ENCODE measurements at places on chromosomes 2 and 18. TPM values are rescaled to one million over a fixed set of nuclear protein-coding genes. Genes with fewer than 3 reads are reported as not detected.

Gene ERFE
- 5.1 TPM for total RNA-seq

Gene UGT1A3
- total RNA-seq = not detected

Gene NHEJ1
- 31.7 TPM for total RNA-seq

Gene NDC80
- 46.7 TPM for total RNA-seq

Gene PRKRA
- total RNA-seq = 72.1 TPM

Gene MALT1
- total RNA-seq = 9.8 TPM

Gene ABCG8
- total RNA-seq = not detected

DNA sequence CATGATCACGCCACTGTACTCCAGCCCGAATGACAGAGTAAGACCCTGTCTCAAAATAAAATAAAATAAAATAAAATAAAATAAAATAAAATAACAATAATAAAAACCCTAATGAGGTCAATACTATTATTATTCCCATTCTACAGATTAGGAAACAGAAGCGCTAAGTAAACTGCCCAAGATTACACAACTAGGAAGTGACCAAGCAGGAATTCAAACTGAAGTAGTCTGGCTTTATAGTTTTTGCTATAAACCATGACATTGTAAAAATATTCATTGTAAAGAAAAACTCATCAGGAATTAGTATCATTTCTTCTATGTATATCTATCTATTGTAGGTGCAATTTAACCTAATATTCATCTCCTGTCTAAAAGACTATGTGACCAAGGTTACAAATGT, 1.2 kb downstream of the PLEKHM3 start:
- no peak for DNase-seq

DNA sequence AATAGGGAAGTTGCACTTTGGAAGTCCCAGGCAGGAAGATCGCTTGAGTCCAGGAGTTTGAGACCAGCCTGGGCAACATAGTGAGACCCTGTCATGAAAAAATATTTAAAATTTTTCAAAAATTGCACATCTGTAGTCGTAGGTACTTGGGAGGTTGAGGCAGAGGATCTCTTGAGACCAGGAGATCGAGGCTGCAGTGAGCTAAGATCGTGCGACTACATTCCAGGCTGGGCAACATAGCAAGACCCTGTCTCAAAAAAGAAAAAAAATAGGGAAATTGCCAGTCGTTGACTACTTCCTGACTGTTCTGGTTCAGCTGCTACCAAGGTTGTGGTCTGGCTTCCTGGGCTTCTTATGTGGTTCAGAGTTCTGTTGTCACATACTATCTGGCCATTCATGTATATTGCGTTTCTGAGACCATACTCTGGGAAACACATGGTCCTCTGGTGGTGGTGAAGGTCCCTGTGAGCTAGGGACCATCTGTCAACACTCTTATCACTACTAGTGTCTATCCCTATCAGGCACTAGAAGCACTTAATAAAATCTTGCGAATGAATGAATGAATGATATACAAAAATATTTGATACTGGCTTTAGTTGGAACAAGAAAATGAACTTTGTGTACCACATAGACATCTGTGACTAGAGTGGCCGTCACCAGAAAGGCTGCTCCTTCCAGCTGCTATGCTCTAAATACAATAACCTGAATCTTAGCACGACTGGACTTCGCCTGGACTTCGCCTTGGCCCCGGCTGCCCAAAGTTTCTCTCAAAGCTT, 861 bp upstream of the KLHL23 start:
- DNase-seq = peak; percentile 35

- DNase-seq = no peak
These were observed 268.7 kb upstream of the ATP5MC3 start for GRCh38 chr2:175450029-175450760.

GRCh38 chr18:57052173-57052572, 94.7 kb upstream of the BOD1L2 start:
- DNase-seq = no peak

DNA sequence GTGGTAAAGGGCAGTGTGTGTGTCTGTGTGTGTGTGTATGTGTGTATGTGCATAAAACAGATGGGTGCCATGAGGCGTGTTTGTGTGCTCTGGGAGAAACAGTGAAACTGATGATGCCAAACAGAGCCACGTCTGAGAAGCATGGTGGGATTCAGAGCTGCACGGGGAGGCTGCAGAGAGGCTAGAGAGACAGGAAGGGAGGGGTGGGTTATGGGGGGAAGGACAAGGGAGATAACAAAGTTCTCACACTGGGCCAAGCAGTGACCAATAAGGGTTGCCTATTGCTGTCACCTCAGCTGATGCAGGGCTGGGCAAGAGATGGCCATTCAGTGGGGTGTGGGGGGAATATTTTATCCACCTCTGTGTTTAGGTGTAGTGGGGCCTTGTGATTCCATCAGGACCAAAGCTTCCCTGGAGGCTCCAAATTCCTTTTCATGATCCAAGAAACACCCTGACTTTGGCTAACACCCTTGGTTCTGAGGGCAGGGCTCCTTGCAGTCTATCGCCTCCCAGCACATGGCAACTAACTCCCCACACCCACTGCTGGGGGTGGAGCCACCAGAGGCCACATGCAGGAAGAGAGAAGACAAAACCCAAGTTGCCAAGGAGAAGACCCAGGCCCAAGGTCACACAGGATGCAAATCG, 54.2 kb upstream of the POMC start:
- no peak for DNase-seq

DNA sequence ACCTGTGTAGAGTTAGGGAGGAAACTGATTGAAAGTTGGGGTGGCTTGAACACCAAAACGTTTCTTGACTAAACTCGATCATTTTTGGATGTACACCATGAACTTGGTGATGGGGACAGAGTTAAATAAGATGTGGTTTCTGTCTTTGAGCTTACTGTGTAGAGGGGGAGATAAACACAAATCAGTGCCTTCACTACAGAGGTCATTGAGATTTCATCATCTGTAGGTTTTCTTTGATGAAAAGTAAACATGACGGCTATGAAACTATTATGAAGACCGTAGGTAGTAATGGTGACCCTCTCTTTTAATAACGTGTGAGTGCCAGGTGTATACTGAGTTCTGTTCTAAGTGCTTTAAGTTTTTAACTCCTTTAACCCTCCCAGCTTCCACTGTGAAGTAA, 6.5 kb downstream of the LCLAT1 start:
- DNase-seq = no peak

DNA sequence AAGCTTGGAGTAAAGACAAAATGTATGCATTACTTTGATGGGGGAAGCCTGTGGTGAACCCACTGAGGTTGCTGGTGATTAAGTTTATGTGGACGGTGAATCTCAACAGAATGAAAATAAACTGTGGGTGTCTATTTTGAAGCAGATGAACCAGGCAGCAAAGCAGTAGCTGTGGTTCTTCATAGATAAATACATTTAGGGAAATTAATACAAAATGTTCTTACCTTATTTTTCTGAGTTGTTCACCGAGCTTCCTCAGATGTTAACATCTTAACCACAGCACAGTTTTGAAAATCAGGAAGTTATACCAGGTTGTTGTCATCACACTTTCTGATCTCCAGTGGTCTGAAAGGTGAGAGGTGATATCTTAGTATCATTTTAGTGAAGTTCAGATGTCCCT, 53.9 kb downstream of the NCK2 start:
- DNase-seq = no peak

- peak; percentile 65 for DNase-seq
These were observed 147.2 kb upstream of the L3MBTL4 start for GRCh38 chr18:6561862-6562291.

DNA sequence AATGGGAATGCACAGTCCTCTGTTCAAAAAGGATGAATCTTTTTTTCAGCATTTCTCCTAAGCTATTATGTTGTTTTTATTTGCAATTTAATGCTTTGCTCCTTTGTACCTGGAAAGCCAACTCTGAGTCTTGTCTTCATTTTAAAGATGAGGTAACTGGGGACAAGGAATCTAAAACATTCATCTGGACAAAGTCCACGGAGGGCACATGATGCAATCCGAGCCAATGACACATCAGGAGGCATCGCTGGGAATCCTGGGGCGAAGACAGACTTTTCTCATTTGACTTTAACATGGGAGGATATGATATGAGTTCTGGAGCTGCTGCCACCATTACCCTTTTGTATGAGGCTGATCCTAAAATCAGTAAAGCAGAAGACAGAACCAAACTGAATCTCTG, 116.5 kb upstream of the REG3G start:
- no peak for DNase-seq

DNA sequence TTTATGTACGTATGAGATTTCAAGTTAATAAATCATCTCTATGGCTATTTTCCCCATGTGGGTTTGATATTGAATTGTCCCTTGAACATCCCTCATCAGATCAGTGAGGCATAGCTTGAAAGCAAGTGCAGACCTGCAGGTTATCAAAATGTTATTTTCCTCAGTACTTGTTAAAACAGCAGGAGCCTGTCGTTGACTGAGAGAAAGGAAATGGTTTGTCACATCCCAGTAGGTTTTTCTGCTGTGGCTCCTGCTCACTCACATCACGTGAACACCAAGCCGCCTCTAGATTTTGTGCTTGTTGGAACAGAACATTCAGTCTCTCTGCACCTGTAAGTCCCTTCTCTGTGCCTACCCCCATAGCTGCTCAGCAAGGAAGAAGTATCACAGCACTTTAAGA, 340.3 kb downstream of the CELF4 start:
- no peak for DNase-seq

GRCh38 chr2:1705557-1706076, 38.7 kb downstream of the PXDN start:
- DNase-seq = no peak

DNA sequence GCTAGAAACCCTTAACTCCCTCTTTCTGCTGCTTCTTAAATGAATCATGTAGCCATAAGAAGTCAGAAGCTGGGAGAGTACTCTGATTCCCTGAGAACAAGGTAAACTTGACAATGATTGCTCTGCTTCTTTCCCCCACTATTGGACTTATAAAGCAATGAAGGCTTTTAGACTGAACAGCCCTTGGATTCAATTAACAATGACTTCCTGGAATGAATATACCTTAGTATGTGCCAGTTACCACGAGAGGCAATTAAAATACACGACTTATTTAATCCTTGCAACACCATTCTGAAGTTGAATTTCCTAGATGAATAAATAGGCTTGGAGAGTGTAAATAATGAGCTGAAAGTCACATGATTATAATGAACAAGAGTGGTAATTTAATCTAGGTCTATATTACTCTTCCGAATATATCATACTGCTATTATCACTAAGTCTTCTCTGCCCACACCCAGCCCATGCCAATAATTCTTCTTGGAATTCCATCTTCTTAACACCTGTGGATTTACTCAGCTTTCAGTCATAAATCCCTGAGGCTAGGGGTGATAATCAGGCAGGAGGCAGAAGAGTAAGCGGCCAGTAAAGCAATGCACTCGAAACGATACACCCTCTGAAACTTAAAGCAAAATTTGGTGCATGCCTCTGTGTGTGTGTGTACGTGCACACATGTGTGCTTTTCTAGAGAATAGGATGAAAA, 170.2 kb downstream of the ATAD2B start:
- no peak for DNase-seq

DNA sequence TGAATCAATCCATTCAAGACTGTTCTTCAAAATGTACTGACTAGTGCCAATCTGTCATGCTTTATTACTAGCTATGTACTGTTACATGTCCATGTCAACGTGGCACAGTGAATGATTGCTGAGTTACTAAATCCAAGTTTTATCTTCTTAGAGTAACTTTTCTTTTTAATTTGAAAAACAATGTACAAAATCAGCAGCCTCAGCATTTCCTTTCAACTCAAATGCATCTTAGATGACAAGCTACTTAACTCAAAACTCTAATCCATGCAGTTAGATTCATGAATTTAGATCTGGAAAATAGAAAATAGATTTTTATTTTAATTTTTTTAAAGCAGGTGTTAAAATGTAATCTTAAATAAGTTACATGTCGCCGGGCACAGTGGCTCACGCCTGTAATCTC, 174.2 kb downstream of the CAPN13 start:
- no peak for DNase-seq

DNA sequence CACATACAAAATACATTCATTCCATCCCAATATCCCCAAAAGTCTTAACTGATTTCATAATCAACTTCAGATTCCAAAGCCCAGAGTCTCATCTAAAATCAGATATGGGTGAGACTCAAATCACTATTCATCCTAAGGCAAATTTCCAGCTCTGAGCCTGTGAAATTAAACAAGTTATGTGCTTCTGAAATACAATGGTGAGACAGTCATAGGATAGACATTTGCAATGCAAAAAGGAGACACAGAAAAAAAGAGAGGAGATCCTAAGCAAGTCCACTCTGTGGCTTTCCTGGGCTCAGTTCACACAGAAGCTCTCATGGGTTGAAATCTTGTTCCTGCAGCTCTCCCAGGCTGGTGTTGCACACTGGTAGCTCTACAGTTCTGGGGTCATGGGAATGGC, 18.3 kb downstream of the ZNF892 start:
- no peak for DNase-seq

- peak; percentile 94 for DNase-seq
These were observed 49.5 kb upstream of the ACAA2 start for GRCh38 chr18:49862656-49863385.

- DNase-seq = no peak
These were observed 9.9 kb downstream of the BMP10 start for GRCh38 chr2:68861330-68861729.

- no peak for DNase-seq
These were observed 10.1 kb upstream of the AFTPH start for GRCh38 chr2:64514008-64514407.

DNA sequence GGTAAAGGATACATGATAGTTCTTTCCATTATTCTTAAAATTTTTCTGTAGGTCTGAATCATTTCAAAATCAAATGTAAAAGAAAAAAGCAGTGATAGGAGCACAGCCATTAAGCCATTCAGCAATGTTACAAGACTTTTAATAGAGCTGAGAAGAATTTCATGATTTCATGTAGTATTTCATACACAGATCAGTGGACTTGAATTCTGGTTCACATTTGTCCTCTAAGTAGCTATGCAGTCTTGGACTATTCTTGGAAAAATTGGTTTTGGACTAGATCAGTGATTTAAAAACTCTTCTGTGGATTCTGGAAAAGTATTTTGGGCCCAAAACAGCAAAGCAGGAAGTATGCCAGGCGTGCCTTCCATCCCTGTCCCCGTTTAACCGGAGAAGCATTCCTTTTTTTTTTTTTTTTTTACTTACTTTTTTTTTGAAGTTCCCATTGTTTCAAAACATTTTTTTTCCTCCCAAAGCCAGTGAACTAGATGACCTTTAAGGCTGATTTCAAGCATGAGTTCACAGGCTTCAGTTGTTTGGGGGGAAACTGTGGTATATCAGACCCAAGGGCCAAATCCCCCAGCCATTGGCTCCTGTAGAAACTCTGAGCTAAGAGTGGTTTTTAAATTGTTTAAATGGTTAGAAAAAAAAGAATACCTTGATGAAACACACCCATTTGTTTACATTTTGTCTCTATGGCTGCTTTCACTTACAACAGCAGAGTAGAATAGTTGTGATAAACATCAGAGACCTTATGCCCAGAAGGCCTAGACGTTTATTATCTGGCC, 17.5 kb upstream of the POLI start:
- no peak for DNase-seq

DNA sequence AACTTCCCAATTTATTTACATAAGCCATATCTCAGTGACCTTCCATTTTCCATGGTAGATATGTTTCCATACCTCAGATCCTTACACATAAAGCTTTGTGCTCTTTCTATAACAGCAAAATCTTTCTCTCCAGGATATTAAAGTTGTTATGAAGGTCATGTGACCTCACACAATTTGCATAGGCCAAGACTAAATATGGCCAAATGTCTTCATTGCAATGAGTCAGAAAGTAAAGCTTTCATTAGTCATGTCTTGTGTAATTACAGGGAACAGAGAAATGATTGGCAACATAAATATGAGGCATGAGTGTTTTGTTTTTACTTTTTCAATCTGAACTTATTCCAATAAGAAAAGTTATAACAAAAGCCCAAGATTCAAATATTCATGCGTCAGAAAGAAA, 243.5 kb downstream of the ASXL3 start:
- no peak for DNase-seq

GRCh38 chr2:145235312-145235711, 715.4 kb upstream of the ZEB2 start:
- DNase-seq = no peak

Data from G401 (cell line).